Activated CD8-positive, alpha-beta memory T cell treated with anti-CD3 and anti-CD28 coated beads for 1 hour (primary cell): ENCODE measurements at places on chromosomes 1 and 21.

DNA sequence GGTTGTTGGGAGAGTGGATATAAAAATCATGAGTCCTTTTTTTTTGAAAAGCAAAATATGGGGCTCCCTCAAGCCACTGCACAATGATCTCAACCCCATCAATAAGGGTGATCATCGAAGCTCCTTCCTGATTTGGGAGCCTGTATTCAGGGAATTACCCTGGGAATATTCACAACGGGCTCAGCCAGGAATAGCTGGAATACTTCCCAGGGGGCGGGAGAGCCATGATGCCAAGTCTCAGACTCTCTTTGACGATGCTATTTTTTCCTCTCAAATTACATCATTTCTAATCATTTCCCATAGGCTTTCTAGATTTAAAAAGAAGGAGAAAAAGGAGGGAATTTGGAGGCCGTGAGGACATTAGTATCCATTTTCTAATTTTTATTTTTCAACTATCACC is 18.4 kb downstream of the OLIG1 start:
- no peak for DNase-seq

GRCh38 chr1:224592636-224593582 is 23.2 kb upstream of the CNIH3 start:
- DNase-seq: no peak

- DNase-seq: no peak
Measured at GRCh38 chr1:156654700-156655099, 12.8 kb downstream of the BCAN start.

GRCh38 chr1:29197590-29197924 is 15.9 kb upstream of the SRSF4 start:
- peak; percentile 7 for DNase-seq
